ENCODE measurements at places on chromosomes 3 and 15. TPM values are rescaled to one million over a fixed set of nuclear protein-coding genes. Genes with fewer than 3 reads are reported as not detected.
A peak's percentile ranks its signal among the peaks of the same experiment; 100 is the strongest.

- ATAC-seq, result no peak
Observed at GRCh38 chr3:52090131-52090932, 34.0 kb upstream of the DUSP7 start.

- ATAC-seq, result no peak
Observed at GRCh38 chr15:83166830-83167229, 40.8 kb downstream of the HDGFL3 start.

- no peak for ATAC-seq
Observed at GRCh38 chr3:49716169-49716568, 3.3 kb downstream of the AMIGO3 start.

GRCh38 chr3:38560996-38561717, 65.0 kb downstream of the EXOG start:
- ATAC-seq, result no peak

DNA sequence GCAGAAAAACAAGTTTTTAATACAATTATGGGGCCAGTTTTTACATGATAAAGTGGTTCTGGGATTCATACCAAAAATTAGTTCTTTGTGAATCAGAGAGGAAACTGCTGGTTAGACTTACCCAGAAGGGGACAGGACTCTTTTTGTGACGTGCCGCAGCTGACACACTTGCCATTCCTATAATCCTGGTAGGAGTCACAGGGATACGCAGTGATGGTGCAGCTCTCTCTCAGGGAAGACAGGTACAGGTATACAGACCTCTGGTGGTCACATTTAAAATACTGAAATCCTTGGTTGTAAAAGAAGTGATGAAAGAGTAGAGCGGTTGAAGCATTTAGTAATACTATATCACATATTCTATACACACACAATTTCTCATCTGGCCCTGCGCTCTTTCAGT, 20.2 kb upstream of the TMEM41A start:
- ATAC-seq, result no peak

The RASGRF1 gene
- not detected for total RNA-seq

GRCh38 chr15:80031841-80032240, 27.6 kb upstream of the ZFAND6 start:
- peak; percentile 54 for ATAC-seq

The SLC24A5 gene
- not detected for total RNA-seq

The WDR5B gene
- total RNA-seq, result 4.0 TPM

DNA sequence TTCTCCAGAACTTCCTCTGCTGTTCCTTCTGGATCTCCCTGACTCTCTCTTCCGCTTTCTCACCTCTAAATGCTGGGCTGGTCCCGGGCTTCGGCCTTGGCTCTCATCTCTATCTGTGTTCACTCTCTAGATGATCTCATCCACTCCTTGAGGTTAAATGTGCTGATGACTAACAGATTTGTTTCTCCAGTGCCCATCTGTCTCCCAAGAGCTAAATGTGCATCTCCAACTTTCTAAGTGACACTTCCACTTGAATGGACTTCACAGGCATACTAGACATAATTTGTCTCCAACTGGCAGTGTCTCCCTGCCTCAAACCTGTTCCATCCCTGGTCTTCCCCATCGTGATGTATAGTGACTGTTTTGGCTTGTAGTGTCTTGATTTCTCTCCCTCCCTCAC, 95.3 kb downstream of the ITPR1 start:
- peak; percentile 66 for ATAC-seq

- ATAC-seq, result no peak
Observed at GRCh38 chr15:75666823-75667501, 19.2 kb downstream of the SNX33 start.

The IQCH gene
- 0.89 TPM for total RNA-seq

- no peak for ATAC-seq
Observed at GRCh38 chr3:64824394-64824909, 136.7 kb upstream of the ADAMTS9 start.

The PRSS50 gene
- total RNA-seq, result not detected

DNA sequence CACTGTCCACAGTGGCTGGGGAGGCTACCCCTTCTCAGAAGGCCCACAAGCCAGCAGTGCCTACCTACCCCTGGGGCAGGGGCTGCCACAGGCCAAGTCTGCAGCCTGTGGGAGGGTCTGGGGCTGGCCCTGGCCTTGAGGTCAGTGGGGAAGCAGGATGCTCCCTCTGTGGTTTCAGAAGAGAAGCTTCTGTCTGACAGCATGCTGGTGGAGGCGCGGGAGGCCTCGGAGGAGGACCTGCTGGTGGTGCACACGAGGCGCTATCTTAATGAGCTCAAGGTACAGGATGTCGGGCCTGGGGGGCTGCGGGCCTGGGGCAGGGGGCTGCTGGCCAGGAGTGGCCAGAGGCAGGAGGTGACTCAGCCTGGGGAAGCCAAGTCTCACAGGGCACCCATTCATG, 3.2 kb downstream of the HDAC11 start:
- no peak for ATAC-seq

DNA sequence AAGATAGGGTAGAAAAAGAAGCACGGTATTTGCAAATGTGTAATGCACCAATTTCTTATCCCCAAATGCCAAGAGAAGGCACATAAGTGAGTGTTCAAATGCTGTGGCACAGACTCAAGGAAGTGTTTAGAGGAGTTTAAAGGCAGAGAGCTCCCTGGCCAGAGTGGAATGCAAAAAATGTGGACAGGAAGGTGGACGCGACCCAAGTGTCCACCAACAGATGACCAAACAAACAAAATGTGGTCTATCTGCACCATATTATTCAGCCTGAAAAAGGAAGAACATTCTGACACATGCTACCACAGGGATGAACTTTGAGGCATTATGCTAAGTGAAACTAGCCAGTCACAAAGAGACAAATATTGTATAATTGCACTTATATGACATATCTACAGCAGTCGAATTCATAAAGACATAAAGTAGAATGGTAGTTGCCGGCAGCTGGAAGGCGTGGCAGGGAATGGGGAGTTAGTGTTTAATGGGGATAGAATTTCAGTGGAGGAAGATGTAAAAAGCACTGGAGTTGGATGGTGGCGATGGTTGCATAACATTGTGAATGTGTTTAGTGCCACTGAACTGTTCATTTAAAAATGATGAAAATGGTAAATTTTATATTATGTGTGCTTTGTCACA, 126.6 kb downstream of the SRGAP3 start:
- no peak for ATAC-seq

DNA sequence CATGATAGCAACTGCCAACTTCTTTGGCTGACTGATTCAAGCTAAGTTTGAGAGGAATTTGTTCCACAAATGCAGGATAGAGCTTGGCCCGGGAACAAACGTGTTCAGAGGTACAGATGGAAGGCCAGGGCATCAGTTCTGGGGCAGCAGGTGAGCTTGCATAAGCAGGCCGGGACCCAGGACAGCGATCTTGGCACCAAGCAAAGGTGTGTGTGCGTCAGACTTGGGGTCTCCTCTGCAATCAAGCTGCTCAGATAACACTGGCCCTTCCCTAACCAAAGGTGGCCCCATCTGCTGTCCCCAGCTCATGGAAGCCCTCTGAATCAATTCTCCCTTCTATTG, 155.6 kb downstream of the MEGF11 start:
- no peak for ATAC-seq

- no peak for ATAC-seq
Observed at GRCh38 chr15:77658304-77658703, 25.6 kb upstream of the LINGO1 start.

- no peak for ATAC-seq
Observed at GRCh38 chr3:191412759-191413158, 48.2 kb upstream of the PYDC2 start.

DNA sequence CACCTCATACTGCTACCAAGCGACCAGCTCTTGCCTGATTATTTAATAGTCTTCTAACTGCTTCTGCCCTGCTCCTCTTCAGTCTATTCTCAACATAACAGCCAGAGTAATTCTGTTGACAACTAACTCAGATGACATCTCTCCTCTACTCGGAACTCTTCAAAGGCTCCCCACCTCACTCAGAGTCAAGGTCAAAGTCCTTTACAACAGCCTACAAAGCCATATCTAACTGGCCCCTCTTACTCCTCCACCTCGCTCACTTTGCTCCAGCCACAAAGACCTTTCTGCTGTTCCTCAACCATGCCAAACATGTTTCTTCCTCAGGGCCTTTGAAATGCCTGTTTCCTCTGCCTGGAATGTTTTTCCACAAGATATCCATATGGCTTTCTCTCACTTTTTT, 43.6 kb downstream of the PIK3R4 start:
- no peak for ATAC-seq

GRCh38 chr3:16370872-16371740, 106.1 kb downstream of the OXNAD1 start:
- ATAC-seq, result peak; percentile 73

DNA sequence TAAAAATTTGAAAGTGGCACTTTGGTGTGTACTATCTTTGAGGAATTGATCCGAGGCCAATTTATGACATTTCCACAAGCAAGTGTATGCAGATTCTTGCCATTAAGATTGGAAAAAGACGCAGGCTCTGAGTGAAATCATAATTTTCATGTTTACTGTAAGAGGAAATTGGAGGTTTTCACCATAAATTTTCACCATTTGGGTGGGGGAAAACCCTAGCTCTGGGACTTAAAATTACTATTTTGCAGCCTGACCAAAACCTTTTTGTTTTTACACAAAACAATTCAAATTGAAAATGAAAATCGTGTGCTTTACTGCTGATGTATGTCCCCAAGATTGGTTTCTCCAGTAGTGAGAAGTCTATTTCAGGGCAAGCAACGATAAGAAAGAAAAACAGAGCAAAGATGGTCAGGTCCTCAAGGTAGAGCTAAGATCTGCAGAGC, 282.6 kb downstream of the FOXP1 start:
- peak; percentile 85 for ATAC-seq

- peak; percentile 31 for ATAC-seq
Observed at GRCh38 chr15:32981536-32981935, 213.0 kb downstream of the FMN1 start.

GRCh38 chr3:62562596-62562995, 189.2 kb upstream of the FEZF2 start:
- ATAC-seq, result no peak

DNA sequence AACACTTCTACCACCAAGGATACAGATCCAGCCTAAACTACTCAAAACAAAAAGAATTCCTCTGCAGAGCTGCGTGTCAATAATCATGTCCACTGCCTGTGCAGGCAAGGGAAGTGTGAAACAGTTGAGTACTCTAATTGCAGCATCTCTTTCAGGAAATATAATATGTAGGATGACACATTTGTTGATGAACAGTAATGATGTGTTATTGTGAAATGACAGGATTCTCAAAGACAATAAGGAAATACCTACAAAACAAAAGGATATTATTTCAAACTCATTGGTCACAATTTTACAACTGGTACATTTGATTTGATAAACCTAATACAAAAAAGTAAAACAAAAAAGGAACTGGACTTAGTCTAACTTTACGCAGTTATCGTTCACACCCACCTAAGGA, 4.4 kb downstream of the SPG11 start:
- ATAC-seq, result no peak

- no peak for ATAC-seq
Observed at GRCh38 chr3:144270100-144270499, 298.5 kb downstream of the DIPK2A start.

The DOCK3 gene
- total RNA-seq, result 3.8 TPM

The CKMT1A gene
- not detected for total RNA-seq

GRCh38 chr3:94413336-94414108, 350.7 kb downstream of the NSUN3 start:
- no peak for ATAC-seq

- no peak for ATAC-seq
Observed at GRCh38 chr3:122538956-122539490, 24.3 kb upstream of the KPNA1 start.

DNA sequence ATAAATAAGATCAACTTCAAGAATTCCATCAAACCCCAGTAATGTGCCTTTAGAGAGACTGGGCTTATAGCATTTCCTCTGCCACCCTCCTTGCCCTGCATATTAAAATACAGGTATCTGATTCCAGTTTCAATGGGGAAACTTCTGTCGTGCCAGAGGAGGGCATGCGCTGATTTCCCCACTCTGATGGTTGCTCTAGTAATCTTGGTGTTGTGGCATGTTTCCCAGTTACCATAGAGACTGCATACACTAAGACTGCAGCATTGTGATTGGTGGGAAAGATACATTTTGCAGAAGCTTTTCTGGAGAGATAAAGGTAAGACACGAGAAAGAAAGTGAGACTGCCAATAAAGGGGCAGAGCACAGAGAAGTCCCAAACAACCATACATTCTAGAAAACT, 225.6 kb downstream of the TIGIT start:
- peak; percentile 52 for ATAC-seq

The GNAI2 gene
- total RNA-seq, result 392 TPM

DNA sequence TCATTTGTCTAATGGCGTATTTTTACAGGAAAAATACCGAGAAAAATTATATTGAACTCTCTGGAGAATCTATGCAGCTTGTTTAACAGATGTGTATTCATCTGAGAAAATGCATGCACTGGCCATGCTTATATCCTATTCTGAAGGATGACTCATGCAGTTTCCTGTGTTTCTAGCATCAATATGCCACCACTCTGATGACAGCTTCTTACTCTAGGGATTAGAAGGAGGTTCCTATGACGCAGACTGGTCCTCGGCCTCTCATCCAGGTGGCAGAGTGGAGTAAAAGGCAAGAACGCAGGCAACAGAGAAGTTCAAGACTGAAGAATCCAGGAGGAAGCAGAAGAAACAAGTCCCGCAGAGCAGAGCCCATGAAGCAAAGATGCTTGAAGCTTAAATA, 910.0 kb upstream of the ROBO1 start:
- no peak for ATAC-seq

DNA sequence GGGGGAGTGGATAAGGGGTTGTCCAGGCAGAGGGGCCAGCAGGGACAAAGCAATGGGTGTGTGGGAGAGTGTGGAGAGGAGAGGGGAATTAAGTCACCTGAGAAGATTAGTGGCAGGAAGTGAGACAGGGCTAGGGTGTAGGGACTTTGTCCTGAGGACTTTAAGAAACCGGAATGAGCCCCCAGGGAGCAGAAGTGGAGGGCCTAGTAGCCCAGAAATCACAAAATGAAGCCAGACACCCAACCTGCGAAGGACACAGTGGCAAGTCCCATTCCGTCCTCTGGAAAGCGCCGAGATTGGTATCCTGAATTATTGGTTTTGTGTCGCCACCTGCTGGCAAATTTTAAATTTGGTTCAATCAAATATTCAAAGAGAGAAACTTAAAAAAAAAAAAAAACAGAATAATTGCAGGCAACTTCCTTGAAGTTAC, 78.0 kb upstream of the SLC25A36 start:
- no peak for ATAC-seq

DNA sequence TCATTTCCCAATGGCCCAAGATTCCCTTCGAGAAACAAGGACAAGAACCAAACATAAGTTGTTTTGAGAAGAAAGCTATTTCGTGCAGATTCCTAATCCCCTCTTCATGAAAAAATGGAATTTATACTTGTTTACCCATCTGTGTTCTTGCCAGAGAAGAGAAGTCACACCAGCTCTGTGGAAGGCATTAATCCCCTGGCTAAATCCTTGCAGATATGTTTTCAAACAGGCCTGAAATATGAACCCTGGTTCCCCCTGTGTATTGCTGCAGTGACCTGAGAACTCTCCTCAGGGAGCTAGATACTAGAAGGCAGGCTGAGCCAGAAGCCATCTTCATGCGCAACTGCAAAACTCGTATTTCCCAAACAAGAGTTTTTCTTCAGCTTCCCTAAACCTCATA, 337.7 kb downstream of the NEK10 start:
- no peak for ATAC-seq

The ZDHHC19 gene
- total RNA-seq, result not detected

- no peak for ATAC-seq
Observed at GRCh38 chr15:60328852-60329443, 68.8 kb downstream of the ANXA2 start.

GRCh38 chr3:129688271-129688895, 81.9 kb upstream of the PLXND1 start:
- no peak for ATAC-seq

GRCh38 chr3:50269977-50270413, 1.0 kb downstream of the SEMA3B start:
- ATAC-seq, result no peak

Data from activated T-helper 17 cell treated with anti-CD3 and anti-CD28 coated beads, Interleukin-2, amount 50 U/mL, for 72 hours (primary cell).